Keratinocyte (primary cell): ENCODE measurements at places on chromosomes 11 and 22.

- DNase-seq: no peak
Measured at GRCh38 chr11:60710482-60710881, 11.1 kb downstream of the MS4A8 start.

GRCh38 chr11:112634551-112634950 lies 326.7 kb upstream of the NCAM1 start:
- DNase-seq: no peak

- DNase-seq: no peak
Measured at GRCh38 chr11:112352907-112353306, 92.2 kb upstream of the PLET1 start.

DNA sequence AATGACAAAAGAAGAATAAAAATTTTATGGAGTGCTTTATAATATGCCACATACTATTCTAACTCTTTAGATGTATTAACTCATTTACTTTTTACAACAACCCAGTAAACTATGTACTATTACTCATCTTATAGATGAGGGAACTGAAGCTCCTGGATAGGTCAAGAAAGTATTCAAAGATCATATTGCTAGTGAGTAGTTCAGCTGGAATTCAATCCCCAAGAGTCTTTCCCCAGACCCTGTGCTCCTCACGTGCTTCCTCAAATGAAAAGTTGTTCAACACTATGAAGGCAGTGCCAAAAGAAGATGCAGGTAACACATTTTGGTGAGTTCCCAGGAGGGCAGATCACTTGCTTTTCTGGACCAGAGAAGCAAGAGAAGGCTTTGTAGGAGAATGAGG lies 46.8 kb downstream of the BTG4 start:
- peak; percentile 15 for DNase-seq

- no peak for DNase-seq
Measured at GRCh38 chr22:41899992-41900651, 14.8 kb downstream of the SHISA8 start.

- no peak for DNase-seq
Measured at GRCh38 chr11:71103266-71103665, 149.1 kb downstream of the SHANK2 start.

DNA sequence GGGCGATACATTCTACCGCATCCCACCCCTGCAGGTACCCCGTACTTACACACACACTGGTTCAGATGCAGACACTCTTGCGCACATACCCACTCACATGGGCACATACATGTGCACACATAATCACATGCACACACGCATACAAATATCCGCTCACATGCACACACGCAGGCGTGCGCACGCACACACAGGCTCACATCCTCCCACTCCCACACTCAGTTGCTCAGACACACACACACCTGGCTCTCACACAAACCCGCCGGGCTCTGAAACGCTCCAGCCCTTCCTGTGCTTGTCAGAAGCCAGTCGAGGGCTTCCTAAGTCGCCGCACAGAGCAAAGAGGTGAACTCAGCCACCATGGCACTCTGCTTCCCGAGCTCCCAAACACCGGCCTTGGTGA lies 164.5 kb downstream of the CRYBB2 start:
- no peak for DNase-seq

- DNase-seq: no peak
Measured at GRCh38 chr11:55624531-55624930, 10.4 kb upstream of the OR4P4 start.

GRCh38 chr11:111978028-111978771 lies 41.1 kb downstream of the DIXDC1 start:
- DNase-seq: no peak

- DNase-seq: no peak
Measured at GRCh38 chr11:17770048-17770652, 35.6 kb downstream of the KCNC1 start.

- DNase-seq: no peak
Measured at GRCh38 chr11:103378931-103379330, 269.7 kb downstream of the DYNC2H1 start.

DNA sequence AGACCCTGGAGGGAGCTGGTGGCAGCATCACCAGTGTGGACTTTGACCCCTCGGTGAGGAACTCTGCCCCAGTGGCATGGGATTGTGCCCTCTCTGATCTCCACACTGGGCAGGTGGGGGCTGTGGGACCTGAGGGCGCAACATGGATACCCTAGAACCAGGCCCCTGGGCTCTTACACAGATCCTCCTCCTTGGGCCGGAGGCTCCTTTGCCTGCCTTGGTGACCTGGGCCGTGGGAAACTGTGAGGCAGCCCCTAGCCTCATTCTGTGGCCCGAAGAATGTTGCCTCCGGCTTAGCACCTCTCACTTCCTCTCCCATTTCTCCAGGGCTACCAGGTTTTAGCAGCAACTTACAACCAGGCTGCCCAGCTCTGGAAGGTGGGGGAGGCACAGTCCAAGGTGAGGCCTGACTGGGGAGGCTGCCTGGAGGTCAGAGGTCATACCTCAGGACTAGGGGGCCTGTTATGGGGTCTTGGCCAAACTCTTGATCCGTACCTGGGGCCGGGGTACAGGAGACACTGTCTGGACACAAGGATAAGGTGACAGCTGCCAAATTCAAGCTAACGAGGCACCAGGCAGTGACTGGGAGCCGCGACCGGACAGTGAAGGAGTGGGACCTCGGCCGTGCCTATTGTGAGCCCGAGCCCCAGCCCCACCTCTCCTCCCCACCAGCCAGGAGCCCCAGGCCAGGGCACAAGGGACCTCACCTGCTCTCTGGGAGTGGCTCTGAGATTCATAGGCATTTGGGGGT lies 12.2 kb downstream of the ATG16L2 start:
- no peak for DNase-seq

GRCh38 chr11:4191031-4191571 lies 96.5 kb downstream of the RRM1 start:
- no peak for DNase-seq

DNA sequence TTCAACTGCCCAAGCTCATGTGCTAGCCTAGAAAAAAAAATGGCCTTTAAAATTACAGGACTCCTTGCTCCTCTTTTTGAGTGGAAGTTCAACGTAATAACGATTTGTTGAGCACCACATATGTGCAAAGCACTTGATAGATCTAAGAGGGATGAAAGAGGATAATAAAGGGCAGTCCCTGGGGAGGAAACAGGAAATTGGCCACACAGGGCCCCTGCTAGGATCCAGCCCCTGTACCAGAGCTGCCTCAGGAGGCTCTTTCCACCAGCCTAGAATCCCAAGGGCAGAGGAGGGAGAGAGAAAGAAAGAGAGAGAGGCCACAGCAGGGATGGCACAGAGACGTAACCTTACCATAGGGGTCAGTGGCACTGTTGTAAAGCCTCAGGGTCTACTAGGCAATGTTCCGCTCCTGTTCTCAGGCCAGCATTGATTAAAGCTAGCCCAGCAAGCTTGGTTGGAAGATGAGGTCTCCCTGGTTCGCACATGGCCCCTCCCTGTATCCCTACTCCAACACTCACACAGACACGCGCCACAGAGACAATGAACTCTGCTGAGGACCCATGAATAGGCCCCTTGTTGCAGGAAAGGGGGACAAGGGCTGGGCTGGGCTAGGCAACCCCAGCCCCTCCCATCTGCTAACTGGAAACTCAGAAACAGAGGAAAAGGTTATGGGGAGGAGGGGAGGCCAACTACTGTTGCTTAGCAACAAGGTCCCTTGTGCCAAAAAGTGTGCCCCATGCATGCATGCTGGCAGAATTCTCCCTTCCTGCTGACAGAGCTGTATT lies at the start of gene TMPRSS5:
Gene TMPRSS5 (minus strand): TSS at position 438 of the 785 bp plus-strand sequence. CDS start 84 bp downstream, at position 354.
- DNase-seq: no peak
